PC-3 (cell line): ENCODE measurements at places on chromosomes 2 and 18. TPM values are rescaled to one million over a fixed set of nuclear protein-coding genes. Genes with fewer than 3 reads are reported as not detected.

Gene DPP10
- total RNA-seq = not detected in 2 replicates

Gene SIX2
- total RNA-seq = 26.8 and 27.9 TPM in 2 replicates

Gene NEU4
- not detected in 2 replicates for total RNA-seq

Gene SERPINB2
- 5.8 and 9.9 TPM in 2 replicates for total RNA-seq

Gene TCF23
- not detected in 2 replicates for total RNA-seq

Gene IKZF2
- 5.2 and 8.2 TPM in 2 replicates for total RNA-seq

Gene RNF25
- 35.1 and 42.4 TPM in 2 replicates for total RNA-seq

Gene FTCDNL1
- total RNA-seq = 0.11 and 0.52 TPM in 2 replicates

Gene UGT1A4
- total RNA-seq = not detected in 2 replicates

Gene ABCA12
- not detected in 2 replicates for total RNA-seq

Gene ATP6V1B1
- total RNA-seq = not detected in 2 replicates

Gene LRP2
- not detected in 2 replicates for total RNA-seq

GRCh38 chr2:98772536-98772935, 41.6 kb upstream of the MGAT4A start:
- no peak for DNase-seq

DNA sequence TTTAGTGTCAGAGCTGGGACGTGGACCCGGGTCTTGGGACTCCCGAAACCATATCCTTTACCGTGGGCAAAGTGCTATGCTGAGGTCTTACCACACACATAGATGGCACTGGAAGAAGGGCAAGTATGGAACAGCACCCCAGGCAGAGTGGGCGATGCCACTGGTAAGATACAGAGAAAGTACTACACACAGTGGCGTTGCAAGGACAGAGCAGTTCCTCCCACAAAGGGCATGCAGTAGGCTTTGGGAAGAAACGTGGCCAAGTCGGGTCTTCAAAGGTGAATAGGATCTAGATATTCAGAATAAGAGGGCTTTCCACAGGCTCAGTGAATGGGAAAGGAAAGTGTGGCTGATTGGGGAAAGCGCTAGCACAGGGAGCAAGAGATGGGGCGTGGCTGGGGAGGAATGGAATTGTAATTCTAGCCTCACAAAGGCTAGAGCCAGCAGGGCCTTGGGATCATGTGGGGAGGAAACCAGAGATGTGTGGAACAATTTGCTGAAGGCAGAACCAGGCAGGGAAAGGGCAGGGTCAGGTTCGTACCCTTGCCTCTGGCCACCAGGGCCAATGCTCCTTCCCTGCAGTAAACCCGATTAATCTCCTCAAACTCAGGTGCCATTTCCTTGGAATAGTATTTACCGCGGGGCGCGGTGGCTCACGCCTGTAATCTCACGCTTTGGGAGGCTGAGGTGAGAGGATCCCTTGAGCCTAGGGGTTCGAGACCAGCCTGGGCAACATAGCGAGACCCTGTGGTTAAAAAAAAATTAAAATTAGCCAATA, 36.0 kb downstream of the PCBP1 start:
- peak; percentile 34 for DNase-seq

- no peak for DNase-seq
Observed at GRCh38 chr18:22935431-22935830, 2.3 kb downstream of the RBBP8 start.

GRCh38 chr2:74471332-74472065, 981 bp downstream of the MRPL53 start:
- DNase-seq = no peak

- DNase-seq = peak; percentile 77
Observed at GRCh38 chr2:137168552-137168951, 403.2 kb downstream of the THSD7B start.

DNA sequence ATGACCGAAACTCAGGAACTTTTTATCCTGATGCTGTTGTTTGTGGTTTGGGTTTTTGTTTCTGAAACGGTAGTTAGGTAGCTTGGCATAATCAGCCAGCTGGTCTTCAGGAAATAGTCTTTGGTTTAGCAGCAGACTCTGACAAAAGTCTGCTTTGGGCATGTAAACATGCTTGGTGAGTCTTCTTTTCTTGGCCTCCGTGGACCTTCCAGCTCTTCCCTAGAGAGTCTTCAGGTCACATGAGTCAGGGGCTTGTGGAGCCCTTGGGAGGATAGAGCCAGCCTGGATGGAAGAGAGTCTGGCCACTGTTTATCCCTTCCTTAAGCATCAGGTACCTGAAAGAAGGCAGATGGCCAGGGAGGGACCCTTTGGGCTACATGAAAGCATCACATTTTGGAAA, 154.5 kb downstream of the MGAT5 start:
- DNase-seq = peak; percentile 35

DNA sequence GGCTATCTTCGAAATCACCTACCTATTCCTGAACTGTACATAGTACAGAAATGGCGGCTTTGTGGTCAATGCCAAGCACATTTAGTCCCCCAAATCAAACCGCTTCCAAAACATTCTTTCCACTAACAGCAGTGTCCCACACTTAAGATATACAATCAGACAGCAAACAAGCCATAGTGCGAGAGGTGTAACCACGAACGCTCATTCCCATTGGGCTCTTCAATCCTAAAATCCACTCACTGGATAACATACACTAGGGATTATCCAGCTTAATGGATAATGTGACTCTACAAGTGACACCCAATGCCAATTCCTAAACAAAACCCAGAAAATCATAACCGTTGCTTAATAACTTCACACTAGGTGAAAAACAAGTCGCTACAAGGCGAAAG, 2.0 kb downstream of the XPO1 start:
- DNase-seq = peak; percentile 5

- no peak for DNase-seq
Observed at GRCh38 chr18:484749-485464, 15.6 kb downstream of the COLEC12 start.

- no peak for DNase-seq
Observed at GRCh38 chr2:96895032-96895745, 25.3 kb upstream of the SEMA4C start.

DNA sequence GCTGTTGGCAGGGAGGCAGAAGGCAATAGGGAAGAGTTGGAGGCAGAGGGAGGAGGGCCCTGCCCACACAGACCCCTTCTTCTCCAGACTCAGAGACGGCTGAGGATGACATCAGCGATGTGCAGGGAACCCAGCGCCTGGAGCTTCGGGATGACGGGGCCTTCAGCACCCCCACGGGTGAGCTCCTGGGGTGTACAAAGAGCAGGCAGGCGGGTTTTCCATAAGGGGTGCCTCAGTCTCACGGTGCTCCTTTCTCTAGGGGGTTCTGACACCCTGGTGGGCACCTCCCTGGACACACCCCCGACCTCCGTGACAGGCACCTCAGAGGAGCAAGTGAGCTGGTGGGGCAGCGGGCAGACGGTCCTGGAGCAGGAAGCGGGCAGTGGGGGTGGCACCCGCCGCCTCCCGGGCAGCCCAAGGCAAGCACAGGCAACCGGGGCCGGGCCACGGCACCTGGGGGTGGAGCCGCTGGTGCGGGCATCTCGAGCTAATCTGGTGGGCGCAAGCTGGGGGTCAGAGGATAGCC, 10.0 kb downstream of the SPEG start:
- no peak for DNase-seq

DNA sequence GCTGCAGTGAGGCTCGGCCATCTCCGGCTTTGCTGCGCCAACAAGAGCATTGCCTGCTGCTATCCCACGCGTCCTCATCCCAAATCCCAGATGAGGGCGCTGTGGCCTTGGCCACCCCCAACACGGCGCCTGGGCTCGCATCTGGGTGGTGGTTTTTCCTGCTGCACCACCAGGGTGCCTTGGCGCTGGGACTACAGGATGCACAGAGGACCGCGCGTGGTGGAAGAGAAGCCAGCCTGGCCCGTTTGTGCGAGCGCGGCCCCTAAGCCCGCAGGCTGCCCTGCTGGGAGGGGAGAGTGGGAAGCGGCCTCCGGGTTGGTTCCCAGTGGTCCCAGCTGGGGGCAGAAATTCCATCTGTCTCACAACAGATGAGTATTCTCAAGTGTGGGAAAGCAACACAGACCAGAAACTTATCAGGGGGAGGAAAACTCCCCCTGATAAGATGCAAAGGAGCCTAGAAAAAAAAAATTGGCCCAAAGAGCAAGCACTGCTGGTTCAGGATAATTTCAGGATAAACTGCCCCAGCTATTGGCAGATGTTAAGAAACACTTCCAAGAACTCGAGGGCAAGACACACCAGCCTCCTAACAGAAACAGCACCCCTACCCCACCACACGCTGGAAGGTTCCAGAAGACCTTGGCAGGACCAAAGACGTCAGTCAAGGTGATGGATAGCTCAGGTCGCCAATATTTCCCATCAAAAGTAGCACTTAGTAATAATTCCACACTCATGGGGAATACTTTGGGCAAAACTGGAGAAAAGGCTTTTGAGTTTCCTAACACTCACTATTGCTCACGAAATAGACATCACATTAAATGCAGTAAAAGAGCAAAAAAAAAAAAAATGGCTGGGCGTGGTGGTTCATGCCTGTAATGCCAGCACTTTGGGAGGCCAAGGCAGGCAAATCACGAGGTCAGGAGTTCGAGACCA, 152.1 kb downstream of the PXDN start:
- DNase-seq = peak; percentile 90

DNA sequence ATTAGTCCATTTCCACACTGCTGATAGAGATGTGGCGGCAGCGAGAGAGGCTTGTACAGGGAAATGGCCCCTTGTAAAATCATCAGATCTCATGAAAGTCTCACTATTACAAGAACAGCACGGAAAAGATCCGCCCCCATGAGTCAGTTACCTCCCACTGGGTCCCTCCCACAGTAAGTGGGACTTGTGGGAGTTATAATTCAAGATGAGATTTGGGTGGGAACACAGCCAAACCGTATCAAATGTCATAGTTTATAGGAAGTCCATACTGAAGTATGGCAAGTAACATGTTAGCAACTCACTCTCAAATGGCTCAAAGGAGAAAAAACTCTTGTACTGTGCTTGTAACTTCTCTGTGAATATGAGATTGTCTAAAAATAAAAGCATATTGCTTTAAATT, 56.1 kb downstream of the FARP2 start:
- peak; percentile 93 for DNase-seq

GRCh38 chr2:20532634-20533437, 86.0 kb downstream of the RHOB start:
- DNase-seq = no peak

DNA sequence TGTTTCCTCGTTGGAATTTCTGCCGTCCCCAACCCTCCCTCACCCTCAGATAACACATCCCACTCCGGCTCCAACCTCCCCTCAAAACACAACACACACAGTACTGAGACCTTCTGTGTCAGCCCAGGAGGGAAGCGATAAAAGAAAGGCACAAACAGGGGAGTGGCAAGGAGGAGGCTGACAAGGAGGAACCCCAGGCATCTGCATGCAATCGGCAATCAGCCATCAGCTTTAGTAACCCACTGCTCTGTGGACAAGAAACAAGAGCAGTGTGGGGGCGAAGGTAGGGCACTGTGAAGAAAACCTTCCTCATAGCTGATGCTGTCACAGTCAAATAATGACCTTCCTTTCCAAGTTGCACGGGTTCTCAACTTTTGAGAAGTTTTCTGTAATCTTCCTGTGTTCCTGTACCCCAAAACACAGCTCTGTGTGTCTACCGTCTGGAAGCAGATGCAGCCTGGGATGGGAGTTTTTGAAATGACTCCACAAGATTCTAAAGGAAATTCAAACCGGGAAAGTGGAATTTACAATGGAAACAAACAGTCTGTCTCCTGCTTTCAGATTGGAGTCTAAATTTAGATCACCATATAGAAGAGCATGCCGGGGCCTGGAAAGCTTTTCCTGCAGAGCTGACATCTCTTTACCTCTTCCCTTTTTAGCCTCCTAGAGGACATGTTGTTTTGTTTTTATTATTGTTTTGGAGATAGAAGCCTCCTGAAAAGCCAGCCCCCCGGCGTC, 16.4 kb upstream of the LPIN2 start:
- no peak for DNase-seq

- no peak for DNase-seq
Observed at GRCh38 chr2:205815673-205816072, 133.4 kb downstream of the NRP2 start.

DNA sequence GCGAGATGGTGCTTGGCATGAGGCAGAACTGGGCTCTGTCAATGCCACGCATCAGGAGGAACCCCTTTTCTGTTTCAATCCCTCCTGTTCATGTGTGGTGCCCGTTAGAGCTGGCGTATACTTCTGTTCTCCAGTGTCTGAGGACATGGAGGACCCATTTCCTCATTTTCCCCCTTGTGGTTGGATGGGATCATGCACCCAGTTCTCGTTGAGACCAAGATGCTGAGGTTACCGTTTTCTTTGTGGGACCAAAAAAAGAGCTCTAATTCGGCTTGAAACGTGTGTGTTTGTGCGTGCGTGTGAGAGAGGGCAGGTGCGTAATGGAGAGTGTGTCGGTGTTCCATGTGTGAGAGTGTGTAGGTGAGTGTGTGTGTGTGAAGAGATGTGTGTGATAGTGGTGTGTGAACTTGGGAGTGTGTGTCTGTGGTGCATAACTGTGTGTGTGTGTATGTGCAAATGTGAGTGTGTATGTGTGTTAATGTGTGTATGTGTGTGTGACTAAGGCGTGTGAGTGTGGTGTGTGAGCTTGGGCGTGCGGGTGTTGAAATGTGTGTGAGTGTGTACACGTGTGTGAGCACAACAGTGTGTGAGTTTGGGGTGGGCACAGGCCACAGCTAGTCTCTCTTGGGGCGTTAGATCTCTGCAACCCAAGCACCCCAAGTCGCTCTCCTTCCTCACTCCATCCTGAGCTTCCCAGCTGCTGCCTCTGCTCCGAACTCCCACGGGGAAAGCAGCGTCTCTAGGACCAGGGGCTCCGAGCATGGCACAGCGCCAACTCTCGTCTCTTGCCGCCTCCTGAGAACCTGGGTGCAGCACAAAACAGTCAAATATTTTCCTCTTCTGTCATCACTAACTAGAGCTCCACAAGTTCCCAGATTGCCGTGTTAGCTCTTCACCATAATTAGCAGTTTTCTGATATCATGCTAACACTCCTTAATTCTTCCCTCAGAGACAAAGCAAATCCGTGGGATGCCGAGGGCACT, 75.8 kb downstream of the LONRF2 start:
- peak; percentile 48 for DNase-seq

DNA sequence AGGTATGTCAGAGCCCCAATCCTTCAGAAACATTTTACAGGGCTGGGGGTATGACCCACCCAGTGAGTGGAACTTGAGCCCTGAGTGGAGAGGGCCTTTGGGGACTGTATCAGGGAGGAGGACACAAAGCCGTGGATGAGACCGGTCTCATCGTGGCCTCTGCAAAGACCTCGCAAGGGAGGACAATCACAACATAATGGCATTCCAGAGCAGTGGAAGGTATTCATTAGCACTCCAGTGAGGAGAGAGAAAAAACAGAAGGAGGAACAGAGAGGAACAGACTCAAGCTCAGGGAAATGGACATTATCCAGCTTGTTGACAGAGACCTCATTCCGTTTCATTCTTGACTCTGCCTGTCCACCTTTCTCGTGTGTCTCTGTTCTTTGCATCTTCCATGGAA, 38.8 kb upstream of the CTAGE1 start:
- no peak for DNase-seq

DNA sequence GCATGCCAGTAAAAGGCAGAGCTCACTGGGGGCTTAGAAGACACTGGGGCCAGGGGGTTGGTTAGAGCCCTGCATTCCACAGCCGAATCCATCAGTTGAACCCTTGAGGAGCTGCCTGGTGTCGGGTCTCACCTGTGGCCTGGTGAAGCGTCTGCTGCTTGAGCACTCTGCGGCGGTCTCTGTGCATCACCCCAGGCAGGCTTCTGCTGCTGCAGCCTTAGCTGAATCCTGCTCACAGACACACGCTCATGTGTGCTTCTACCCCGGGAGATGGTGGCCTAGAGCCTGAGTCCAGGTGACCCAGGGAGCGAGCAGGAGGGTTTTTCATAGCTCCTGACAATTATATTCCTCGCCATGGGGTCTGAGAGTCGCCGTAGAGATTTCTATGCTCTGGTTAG, 192.1 kb downstream of the MGAT5 start:
- no peak for DNase-seq
